ENCODE measurements at places on chromosomes 12 and 14. TPM values are rescaled to one million over a fixed set of nuclear protein-coding genes. Genes with fewer than 3 reads are reported as not detected.

TAS2R50 gene
- total RNA-seq = 1.0 TPM

CMA1 gene
- not detected for total RNA-seq

LRP1-AS gene
- total RNA-seq = not detected

FLVCR2 gene
- total RNA-seq = 3.0 TPM

TM7SF3 gene
- 55.7 TPM for total RNA-seq

GRCh38 chr12:104282109-104282508, 21.4 kb upstream of the EID3 start:
- no peak overlapping the region for H3K27ac ChIP-seq
- H3K4me3 ChIP-seq = no peak overlapping the region
- peaks cover 25% of the 10 kb centered on the region for H3K4me1 ChIP-seq
- DNase-seq = no peak
- H3K36me3 ChIP-seq = no peaks in the 10 kb centered on the region

- H3K27ac ChIP-seq = no peak overlapping the region
- H3K27me3 ChIP-seq = no peaks in the 10 kb centered on the region
- H3K36me3 ChIP-seq = peaks cover 17% of the 10 kb centered on the region
- H3K4me3 ChIP-seq = no peak overlapping the region
Observed at GRCh38 chr12:121934309-121934664, 15.9 kb downstream of the CFAP251 start.

DNA sequence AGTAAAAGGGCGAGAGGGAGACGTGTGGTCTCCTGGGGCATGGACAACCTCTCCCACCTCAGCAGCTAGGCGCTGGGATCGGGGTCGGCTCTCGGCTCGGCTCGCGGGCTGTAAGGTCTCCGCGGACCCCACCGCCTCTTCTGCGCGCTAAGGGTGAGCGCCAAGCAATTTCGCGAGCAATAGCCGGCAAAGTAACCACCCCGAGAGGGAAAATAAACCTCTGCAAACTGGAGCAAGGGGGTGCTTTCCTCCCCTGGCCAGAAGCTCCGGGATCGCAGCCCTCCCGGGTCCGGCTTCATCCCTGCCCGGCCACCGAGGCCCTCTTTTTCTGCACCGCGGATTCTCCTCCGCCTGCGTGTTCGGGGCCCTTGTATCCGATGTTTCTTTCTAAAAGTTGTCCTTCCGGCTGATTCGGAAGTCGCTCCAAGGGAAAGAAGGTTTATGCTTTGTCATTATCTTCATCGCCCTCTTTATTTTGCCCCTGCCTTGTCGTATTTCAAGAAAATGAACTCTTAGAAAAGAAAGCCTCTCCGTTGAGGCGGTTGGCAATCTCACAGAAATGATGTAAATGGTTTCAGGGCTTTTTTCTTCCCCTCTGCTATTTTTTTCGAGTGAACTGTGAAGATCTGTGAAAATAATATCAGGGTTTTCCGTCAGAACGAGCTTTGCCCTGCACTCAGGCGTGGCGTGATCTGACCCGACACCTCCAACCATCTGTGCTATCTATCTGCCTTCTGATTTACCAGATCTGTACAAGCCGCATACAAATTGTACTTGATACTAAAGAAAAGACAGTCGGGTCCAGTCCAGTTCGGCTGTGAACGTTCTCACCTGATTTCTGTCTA, 1.7 kb upstream of the SIX6 start:
- H3K4me3 ChIP-seq = peak overlapping the region; percentile 51
- H3K27ac ChIP-seq = no peak overlapping the region
- H3K36me3 ChIP-seq = no peaks in the 10 kb centered on the region
- H3K27me3 ChIP-seq = peaks cover 100% of the 10 kb centered on the region
- DNase-seq = no peak
- peaks cover 10% of the 10 kb centered on the region for H3K4me1 ChIP-seq

DNA sequence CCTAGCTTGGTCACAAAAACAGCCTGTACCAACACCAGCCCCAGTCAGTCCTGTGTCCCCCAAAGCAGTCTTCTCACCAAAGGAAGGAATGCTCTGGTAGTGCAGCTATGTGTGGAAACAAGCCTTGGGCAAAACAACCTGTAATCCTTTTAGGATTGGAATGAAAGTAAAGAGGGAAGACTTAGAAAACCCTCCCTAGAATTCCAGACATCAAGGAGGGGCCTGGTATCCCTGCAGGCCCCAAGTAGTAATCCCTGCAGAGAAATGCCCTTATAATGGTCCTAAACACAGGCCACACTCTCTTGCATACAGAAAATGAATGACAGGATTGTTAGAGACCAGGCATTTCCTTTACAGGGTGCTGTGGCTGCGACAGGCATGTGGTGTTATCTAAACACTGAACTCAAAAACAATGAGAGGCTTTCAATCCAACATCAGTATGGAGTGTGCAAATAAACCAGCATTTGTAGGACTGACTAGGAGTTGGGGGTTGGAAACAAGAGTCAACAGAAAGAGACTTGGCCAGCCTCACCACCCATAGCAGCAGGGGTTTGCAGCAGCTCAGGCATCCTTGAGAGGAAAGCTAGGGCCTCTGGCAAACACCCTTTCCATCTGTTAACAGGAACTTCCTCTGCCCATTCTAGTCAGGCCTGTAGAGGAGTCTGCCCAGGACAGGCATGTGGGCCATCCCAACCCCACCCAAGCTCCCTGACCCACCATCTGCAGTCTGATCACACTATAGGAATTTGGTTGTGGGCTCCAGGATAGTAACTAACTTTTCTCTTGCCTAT, 59.1 kb downstream of the DCAF5 start:
- peak; percentile 10 for DNase-seq
- peaks cover 2% of the 10 kb centered on the region for H3K36me3 ChIP-seq
- H3K4me1 ChIP-seq = peaks cover 47% of the 10 kb centered on the region
- H3K27ac ChIP-seq = peak overlapping the region; percentile 37

GRCh38 chr12:20653871-20654270, 41.3 kb upstream of the SLCO1C1 start:
- peak overlapping the region; percentile 86 for H3K27ac ChIP-seq
- H3K4me1 ChIP-seq = peaks cover 19% of the 10 kb centered on the region
- H3K4me3 ChIP-seq = no peak overlapping the region

GRCh38 chr12:52748578-52748977, 28.6 kb downstream of the KRT76 start:
- H3K27me3 ChIP-seq = peaks cover 97% of the 10 kb centered on the region
- no peak overlapping the region for H3K4me3 ChIP-seq
- H3K4me1 ChIP-seq = no peaks in the 10 kb centered on the region
- no peak for DNase-seq
- H3K36me3 ChIP-seq = no peaks in the 10 kb centered on the region
- H3K27ac ChIP-seq = no peak overlapping the region

DNA sequence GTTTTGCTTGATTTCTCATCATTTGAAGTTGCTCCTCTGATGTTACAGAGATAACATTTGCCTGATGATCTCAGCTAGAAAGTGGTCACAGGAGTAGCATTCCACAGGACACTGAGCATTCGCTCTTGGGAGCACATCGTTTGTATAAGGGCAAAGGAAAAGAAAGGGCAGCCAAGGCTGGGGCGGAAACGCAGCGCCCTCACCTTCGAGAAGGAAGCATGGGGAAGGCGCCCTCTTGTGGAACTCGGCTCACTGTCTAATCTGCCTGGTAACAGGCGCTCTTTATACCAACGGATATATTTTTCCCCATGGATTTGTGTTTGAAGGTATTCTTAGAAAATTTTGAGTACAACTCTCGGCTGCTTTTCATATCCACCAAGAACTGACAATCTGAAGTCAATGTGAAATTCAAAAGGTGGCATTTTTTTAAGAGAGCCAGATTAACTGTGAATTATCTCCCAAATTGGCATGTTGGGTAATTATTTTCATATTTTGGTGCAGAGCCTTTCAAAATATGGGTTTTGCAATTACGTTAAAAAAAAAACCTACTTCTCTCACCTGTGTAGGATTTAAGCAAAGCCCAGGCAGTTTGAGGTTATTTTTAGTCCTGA, 172.7 kb downstream of the CAND1 start:
- H3K27me3 ChIP-seq = no peaks in the 10 kb centered on the region
- H3K4me3 ChIP-seq = no peak overlapping the region
- peak; percentile 86 for DNase-seq
- H3K36me3 ChIP-seq = no peaks in the 10 kb centered on the region
- peak overlapping the region; percentile 51 for H3K27ac ChIP-seq
- H3K4me1 ChIP-seq = peaks cover 9% of the 10 kb centered on the region

DNA sequence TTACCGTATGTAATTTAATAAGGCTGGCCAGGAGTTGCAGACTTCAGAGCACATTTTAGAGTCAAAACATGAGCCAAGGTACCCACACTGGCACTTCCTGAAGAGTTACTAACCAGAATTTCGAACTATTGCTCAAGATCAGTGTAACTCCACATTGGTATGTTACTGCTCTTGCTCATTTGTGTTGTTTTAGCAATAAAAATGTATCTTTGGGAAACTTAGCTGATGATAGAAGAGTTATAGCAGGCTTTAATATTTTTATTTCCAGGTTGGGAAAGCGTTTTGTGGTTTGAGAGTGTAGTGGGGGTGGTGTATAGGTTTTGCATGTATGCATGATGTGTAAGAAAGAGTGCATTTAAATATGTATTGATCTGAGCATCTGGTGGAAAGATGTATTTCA, 96.6 kb downstream of the SCN8A start:
- H3K27me3 ChIP-seq = no peaks in the 10 kb centered on the region
- no peak overlapping the region for H3K4me3 ChIP-seq
- H3K36me3 ChIP-seq = peaks cover 6% of the 10 kb centered on the region
- peaks cover 36% of the 10 kb centered on the region for H3K4me1 ChIP-seq

DNA sequence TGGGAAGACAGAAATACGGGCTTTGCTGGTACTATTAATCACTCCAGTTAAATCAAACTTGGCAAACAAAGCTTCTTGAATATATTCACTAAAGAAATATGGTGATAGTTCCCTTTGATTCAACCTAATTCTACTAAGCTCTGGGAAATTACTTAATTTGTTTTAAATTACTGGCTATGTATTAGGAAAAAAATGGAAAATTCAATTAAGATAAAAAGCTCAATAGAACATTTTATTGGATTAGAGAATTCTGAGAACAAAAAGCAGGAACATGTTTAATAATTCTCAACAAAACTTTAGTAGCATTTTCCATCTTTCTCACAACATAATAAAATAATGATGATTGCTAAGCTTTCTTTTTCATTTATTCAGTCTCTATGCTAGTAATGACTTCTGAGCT, 30.2 kb downstream of the BDKRB1 start:
- H3K27me3 ChIP-seq = no peaks in the 10 kb centered on the region
- peaks cover 19% of the 10 kb centered on the region for H3K4me1 ChIP-seq
- no peak overlapping the region for H3K4me3 ChIP-seq
- H3K36me3 ChIP-seq = peaks cover 8% of the 10 kb centered on the region
- no peak overlapping the region for H3K27ac ChIP-seq
- DNase-seq = no peak

GRCh38 chr12:116508145-116509121, 50.7 kb upstream of the MAP1LC3B2 start:
- peaks cover 15% of the 10 kb centered on the region for H3K4me1 ChIP-seq
- peak; percentile 56 for DNase-seq
- H3K4me3 ChIP-seq = peak overlapping the region; percentile 80
- no peaks in the 10 kb centered on the region for H3K36me3 ChIP-seq
- peaks cover 18% of the 10 kb centered on the region for H3K27me3 ChIP-seq

DNA sequence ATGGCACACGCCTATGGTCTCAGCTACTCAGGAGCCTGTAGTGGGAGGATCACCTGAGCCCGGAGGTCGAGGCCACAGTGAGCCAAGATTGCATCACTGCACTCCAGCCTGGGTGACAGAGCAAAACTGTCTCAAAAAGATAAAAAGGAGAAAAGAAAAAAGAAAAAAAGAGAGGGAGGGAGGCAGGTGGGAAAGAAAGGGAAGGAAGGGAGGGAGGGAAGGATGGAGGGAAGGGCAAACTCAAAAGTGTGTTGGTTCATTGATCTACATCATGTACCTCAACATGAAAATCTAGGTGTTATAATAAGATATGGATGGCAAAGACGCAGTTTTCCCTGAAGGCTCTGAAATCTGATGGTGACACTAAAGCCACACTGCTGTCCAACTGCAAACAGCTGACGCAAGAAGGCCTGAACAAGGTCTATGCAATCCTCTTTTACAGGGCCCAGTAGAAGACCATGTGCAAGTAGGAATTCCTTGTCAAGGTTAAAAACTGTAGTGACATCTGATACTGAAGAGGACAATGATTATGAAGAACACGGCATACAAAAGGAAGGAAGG, 143.6 kb downstream of the ITPR2 start:
- H3K27me3 ChIP-seq = no peaks in the 10 kb centered on the region
- H3K4me3 ChIP-seq = no peak overlapping the region
- no peak for DNase-seq
- H3K27ac ChIP-seq = no peak overlapping the region
- peaks cover 3% of the 10 kb centered on the region for H3K36me3 ChIP-seq
- peaks cover 12% of the 10 kb centered on the region for H3K4me1 ChIP-seq

DNA sequence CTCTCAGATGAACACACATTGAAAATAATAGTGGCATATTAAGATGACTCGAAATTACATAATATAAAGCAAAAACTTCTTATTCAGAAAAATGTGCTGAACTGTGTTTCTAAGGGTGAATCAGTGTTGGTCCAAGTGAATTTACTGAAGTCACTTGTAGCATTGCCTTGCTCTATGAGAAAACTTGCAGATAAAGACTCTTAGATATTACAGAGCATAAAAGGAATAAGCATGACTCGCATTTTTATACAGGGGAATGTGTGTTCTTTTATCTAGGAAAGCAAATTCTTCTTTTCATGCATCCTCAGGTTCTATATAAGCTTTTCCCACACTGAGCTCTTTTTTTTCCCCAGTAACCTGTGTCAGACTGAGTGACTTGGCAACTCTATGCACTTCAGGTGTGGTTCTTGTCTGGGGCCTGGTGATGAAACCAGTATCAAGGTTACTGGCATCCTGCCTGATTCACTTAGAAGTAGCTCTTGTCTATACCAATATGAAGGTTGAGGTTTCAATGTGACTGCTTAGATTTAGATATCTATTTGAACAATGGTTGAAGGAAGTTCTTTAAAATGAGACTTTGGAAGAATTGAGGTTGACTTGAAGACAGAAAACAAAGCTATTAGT, 76.1 kb downstream of the OTOGL start:
- no peaks in the 10 kb centered on the region for H3K36me3 ChIP-seq
- no peak overlapping the region for H3K27ac ChIP-seq
- no peaks in the 10 kb centered on the region for H3K4me1 ChIP-seq
- DNase-seq = no peak

DNA sequence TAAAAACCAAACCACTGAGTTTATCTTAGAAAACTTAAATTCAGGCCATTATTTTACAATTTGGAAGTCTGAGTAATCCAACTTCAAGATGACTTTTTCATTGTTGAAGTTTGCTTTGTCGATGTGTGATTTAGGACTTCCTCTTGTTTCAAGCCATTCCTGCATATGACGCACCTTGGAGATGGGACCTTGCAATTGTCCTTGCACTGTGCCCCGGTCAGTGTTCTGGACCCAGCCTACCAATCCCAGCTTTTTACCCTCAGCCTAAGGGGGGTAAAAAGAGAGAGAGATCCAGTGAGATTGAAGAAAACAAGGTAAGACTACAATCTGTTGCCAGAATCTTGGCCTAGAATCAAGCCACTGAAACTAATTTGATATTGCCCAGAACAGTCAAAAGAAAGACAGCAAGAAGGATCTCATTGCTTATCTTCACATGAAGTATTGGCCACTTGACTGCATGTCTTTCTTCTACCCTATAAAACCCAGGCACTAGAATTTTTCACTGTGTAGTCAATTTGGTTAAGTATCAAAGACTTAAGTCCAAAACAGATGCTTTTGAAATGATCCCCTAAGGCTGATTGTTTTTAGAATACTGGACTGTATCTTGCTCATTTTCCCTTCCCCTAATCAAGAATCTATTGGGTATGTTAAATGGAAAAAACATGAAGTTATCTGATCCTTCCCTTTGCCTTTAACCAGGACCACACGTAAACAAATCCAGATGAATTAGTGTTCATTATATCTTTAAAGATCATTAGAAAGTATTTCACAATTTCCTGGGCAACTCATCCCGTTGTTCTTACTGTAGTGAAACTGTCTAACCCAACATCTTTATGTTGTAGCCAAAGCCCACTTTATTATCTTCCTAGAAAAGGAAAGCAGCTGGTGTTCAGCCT, 2.4 kb upstream of the MLH3 start:
- no peak for DNase-seq
- peaks cover 14% of the 10 kb centered on the region for H3K4me1 ChIP-seq
- H3K36me3 ChIP-seq = peaks cover 14% of the 10 kb centered on the region
- H3K27me3 ChIP-seq = no peaks in the 10 kb centered on the region
